ENCODE measurements at places on chromosomes 6 and 20.

- no peak for DNase-seq
These were observed 13.5 kb downstream of the GPR63 start for GRCh38 chr6:96823743-96824142.

DNA sequence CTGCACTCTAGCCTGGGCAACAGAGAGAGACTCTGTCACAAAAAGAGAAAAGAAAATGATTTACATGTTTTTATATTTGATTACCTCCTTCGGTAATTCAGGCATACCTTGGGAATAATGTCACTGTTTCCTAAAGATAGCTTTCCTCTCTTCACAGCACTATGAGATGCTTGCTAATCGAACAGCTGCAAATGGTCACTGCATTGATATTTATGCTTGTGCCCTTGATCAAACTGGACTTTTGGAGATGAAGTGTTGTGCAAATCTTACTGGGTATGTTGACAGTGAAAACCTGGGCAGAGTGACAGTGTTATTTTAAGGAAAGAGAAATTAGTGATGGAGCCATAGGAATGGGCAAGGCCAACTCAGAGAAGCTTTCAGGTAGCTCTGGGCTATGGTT, 19.6 kb downstream of the SEC23B start:
- no peak for DNase-seq

- DNase-seq = no peak
These were observed 62.3 kb downstream of the PSMG4 start for GRCh38 chr6:3321042-3321441.

- DNase-seq = peak; percentile 56
These were observed 161.8 kb upstream of the SCGN start for GRCh38 chr6:25490018-25490801.

DNA sequence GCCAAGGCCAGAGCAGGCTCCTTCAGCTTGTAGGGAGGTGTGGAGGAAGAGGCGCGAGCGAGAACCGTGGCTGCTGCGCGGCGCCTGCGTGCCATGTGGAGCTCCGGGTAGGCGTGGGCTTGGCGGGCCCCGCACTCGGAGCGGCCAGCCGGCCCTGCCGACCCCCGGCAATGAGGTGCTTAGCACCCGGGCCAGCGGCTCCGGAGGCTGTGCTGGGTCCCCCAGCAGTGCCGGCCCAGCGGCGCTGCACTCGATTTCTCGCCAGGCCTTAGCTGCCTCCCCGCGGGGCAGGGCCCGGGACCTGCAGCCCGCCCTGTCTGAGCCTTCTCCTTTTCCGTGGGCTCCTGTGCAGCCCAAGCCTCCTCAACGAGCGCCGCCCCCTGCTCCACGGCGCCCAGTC, 32.9 kb upstream of the SIRT5 start:
- DNase-seq = no peak

DNA sequence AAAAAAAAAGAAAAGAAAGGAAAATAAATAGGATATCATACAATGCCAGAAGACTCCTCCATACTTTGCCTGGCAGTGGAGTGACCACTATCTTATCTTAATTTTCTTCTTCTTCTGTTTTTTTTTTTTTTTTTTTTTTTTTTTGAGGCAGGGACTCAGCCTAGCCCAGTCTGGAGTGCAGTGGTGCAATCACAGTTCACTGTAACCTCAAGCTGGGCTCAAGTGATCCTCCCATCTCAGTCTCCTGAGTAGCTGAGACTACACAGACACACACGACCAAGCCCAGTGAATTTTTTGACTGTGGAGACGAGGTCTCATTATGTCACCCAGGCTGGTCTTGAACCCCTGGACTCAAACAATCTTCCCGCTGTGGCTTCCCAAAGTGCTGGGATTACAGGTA, 17.1 kb upstream of the MMP9 start:
- DNase-seq = no peak

GRCh38 chr20:9741996-9742395, 96.9 kb downstream of the PAK5 start:
- no peak for DNase-seq

DNA sequence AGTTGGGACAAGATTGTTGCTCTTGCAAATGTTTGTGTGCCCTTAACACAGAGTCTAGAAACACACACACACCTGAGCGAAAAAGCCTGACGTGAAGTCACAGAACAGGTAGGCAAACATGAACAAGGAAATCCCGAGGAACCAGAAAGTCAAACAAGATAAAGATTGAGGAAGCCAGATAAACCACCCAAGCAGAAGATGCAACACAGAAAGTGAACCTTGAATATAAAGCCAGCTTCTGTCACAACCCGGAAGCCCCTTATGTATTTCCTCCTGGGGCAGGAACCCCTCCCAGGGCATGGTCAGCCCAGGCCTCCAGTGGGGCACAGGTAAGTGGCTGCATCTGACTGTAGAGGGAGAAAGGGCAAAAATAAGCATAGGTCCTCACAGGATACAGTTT, 158.2 kb upstream of the SUPT3H start:
- no peak for DNase-seq

GRCh38 chr20:42792052-42792451, 397.7 kb downstream of the PTPRT start:
- no peak for DNase-seq

GRCh38 chr6:79810185-79810705, 137.1 kb downstream of the ELOVL4 start:
- DNase-seq = no peak

GRCh38 chr6:44906761-44907160, 421.4 kb upstream of the RUNX2 start:
- no peak for DNase-seq

- DNase-seq = no peak
These were observed 3.2 kb downstream of the GRIK2 start for GRCh38 chr6:101396548-101397173.

DNA sequence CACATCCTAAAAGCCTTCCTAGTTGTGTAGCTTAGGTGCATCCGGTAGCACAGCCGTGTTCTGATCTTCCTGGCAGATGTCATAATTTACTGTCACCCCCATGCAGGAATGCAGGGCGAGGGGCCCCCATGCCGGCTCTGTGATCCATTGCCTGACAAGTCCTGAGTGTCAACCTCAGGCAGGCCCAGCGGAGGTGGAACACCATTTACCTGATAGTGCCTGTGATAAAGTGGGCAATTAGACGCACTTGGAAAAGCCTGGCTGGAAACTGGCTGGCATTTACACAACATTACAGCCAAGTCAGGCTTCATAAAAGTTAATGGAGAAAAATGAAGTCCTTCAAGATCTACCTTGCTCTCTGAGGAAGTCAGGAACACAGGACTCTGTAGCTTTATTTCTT, 521.4 kb upstream of the JAG1 start:
- no peak for DNase-seq

DNA sequence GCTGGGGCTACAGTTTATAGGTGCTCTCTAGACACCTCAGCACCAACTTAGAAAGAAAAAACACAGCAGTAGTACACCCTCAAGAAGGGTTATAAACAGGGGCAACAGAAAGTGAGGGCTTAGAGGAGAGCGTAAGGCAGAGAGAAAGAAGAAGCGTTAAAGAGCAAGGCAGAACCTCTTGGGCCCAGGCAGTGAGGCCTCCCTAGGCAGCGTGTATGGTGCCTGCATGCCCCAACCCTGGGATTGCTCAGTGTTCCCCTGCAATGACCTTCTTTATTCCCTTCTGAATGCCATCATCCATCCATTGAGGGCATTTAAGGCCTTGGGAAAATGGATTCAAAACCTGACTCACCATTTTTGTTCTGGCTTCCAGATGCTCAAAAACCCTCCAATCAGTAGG, 130.0 kb upstream of the ARG1 start:
- DNase-seq = no peak

DNA sequence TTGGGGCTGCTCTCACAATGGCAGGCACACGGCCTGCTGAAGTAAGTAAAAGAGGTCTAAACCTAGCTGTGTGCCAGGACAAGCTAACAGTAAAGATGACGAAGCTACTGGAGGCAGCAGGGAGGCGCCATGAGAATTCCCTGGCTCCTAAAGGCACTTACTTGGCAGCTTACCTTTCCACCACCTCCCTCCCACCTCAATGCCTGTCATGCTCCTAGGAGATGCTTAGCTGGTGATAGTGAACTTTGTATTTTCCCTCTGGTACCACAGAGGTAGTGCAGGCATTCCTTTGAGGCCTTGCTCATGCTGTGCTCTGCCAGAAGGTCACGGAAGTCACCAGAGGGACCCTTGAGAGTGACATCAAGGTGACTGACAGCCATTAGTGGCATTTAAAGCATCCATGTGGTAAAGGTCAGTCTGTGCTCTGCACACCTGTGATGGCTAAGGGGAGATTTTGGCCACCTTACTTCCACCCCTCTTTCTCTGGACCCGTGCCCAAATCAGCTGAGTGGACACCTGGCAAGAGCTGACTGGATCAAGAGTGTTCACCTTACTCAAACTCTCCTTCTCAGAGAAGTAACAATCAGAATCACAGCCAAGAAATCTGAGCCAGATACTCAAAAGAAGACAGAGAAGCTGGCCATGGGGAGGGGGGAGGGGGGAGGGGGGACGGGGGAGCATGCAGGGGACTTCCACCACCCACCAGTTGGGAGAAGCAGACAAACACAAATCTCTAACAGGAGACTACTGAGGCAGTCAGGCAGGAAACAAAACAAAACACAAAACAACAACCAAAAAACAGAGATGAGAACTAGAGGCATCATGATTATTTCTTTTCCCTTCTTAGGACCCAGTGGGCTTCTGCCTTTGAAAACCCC, 2.9 kb downstream of the FKBP1A start:
- DNase-seq = no peak

DNA sequence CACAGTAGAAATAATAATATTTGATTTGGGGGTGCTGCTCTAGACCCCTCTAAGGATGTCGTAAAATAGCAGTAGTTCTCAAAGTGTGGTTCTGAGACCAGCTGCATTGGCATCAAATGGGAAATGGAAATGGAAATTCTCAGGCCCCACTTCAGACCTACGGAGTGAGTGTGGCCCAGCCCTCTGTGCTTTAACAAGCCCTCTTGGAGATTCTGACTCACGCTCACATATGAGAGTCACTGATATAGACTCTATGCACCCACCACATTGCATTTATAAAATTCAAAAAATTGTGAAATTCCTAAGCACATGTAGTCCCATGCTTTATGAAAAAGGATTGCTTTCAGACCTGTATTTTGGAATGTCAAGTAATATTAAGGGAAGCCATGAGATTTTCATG, 14.2 kb upstream of the PPP1R16B start:
- DNase-seq = no peak

GRCh38 chr6:99810942-99811620, 182.9 kb downstream of the MCHR2 start:
- no peak for DNase-seq

DNA sequence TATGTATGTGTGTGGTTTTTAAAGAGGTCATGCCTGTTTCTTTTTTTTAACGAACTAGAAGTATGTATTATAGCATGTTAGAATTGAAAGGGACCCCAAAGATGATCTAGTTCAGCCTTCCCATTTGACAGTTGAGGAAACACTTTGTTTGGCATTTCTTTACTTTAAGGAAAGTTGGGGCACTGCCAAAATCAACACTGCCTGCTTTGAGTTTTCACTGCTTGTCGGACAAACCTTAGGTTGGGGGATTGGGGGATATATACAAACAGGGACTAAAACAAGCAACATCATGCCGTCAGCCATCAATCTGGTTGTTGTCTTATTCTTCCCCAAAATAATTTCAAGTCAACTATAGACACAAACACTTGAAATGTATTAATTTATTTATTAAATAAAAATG, 14.1 kb upstream of the CALHM6 start:
- no peak for DNase-seq

- DNase-seq = no peak
These were observed 57.3 kb upstream of the TRAF3IP2 start for GRCh38 chr6:111662794-111663593.

DNA sequence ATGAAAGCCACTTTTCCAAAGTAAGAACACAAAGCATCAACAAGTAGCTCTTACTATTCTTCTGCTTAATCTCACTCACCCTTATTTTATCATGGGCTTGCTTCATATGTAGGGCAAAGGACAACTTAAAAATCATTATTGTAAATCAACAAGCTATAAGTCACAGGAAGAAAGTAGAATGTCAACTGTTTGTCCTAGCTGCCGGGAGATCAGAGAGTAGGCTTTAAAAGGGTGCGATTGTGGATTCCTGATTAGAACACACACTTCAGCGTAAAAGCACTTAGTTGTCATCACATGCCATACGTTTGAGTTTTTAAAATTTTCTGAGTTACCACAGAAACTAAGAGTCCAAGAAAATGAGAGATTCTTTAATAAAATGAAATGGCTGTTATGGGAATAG, 44.4 kb upstream of the NHSL1 start:
- DNase-seq = no peak

DNA sequence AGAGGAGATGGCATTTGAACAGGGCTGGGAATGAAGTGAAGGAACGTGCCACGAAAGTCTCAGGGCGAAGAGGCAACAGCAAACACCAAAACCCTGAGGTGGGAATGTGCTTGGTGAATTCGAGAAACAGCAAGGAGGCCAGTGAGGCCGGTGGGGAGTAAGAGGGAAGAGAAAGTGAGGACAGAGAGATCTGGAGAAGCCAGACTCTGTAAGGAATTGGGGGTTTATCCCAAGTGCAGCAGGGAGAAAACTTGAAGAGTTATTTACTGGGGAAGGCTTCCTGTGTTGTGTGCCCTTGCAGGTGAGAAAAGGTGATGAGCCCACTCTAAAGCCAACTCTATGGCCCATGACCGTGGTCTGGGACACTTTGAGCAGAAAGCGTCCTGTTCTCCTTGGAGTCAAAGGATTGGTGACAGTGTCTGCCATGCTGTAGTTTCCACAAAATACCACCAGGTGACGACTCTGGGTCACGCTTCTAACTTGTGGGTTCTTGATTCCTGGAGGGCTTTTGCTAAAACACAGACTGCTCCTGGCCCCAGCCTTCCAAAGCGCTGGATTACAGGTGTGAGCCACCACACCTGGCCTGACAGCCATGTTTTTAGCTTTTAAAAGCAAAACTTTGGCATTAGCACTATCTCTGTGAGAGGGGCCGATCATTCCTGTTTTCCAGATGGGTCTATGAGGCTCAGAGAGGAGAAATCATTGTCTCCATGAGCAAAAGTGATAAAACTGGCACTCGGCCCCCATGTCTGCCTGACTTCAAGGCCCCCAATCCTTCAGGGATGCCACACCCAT, 18.0 kb upstream of the CSNK2A1 start:
- DNase-seq = peak; percentile 19

GRCh38 chr6:83096791-83097190, 29.3 kb downstream of the DOP1A start:
- no peak for DNase-seq

- no peak for DNase-seq
These were observed 182.8 kb downstream of the GRM1 start for GRCh38 chr6:146211646-146212045.

GRCh38 chr6:141963543-141964295, 169.0 kb upstream of the GJE1 start:
- DNase-seq = no peak

DNA sequence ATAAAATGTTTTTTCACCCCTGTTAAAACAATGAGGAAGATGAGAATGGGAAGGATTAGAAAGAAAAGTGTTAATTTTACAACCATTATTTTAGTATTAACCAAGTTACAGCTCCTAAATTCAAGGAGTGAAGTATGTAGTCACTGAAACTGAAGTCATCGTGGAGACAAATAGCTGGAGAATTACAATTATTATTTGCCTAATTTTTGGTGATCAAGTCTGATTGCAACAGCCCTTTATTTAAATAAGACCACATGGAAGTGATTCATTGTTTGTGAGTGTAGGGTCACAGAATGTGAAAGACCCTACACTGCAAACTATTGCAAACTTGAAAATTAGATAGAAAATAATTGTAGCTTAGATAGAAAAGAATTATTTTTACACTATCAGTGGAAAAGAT, 292.4 kb downstream of the CENPW start:
- DNase-seq = no peak

GRCh38 chr20:30892541-30893345, 364.7 kb upstream of the DEFB115 start:
- DNase-seq = no peak

GRCh38 chr6:48213076-48213788, 102.2 kb upstream of the PTCHD4 start:
- DNase-seq = no peak

Measured in activated T-cell treated with anti-CD3 and anti-CD28 coated beads, Interleukin-2, amount 50 U/mL, for 4 hours (primary cell).